Stimulated activated CD4-positive, alpha-beta T cell treated with anti-CD3 and anti-CD28 coated beads, Interleukin-15, amount 100 ng/mL, for 24 hours (primary cell): ENCODE measurements at places on chromosomes 13 and 19.

- DNase-seq = no peak
Observed at GRCh38 chr13:33284031-33284430, 1.5 kb downstream of the STARD13 start.

DNA sequence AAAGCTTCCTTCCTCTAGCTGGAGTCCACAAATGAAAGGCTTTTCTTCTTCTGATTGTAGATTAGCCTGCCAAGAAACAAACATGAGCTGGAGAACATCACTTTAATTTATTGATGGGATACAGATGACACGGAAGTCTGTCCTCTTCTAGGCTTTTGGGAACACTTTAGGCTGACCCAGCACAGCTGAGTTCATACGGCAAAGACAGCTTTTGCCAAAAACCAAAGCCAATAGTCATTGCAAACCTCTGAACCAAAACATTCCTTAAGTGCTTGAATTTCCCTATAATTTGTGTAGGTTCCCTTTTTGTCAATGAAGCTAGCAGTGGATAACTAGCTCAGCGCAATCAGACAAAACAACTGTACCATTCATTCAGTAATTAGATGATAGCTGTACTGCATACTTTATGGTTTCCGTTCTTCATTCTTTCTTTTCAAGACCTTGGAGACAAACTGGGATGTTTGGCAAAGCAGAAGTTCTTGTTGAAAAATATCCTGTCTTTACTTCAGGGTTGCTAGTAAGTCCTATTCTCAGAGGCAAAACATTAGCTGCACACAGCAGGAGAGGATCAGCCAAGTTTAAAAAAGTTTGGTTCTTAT, 95.7 kb upstream of the SPRY2 start:
- no peak for DNase-seq

DNA sequence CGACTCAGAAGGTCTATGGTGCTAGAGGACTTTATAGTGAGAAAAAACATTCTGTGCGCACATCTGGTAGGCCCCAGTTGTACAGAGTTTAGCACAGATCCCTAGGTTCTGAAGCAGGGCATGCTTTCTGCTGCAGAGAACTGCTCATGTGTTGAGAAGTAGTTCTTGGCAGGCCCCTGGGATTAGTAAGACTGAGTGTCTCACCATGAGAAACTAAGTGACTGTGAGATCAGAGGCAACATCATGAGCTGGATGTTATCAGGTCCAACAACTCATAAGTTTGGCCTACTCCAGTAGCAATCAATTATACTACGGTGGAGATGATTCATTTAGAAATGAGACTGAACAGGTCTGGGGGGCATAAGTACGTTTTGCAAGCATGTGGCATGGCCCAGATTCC, 507.4 kb upstream of the KLF12 start:
- no peak for DNase-seq

GRCh38 chr13:67515895-67516294, 285.8 kb upstream of the PCDH9 start:
- no peak for DNase-seq

DNA sequence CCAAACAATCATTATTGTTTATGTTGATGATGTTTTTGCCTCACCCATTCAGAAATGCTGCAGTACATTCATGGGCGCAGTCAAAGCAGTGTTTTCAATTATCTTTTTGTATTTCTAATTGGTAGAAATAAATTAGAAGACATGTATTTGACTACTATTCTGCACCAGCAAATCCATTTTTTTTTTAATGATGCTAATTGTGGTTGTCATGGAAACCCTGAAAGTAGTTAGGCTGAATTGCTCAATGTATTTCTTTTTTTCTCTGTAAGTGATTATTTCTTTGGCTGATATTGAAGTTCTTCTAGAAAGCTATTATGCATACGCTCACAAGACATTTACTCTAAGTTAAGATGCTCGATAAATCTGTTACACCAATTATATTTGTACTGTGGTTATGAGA, 101.2 kb downstream of the RFC3 start:
- no peak for DNase-seq

DNA sequence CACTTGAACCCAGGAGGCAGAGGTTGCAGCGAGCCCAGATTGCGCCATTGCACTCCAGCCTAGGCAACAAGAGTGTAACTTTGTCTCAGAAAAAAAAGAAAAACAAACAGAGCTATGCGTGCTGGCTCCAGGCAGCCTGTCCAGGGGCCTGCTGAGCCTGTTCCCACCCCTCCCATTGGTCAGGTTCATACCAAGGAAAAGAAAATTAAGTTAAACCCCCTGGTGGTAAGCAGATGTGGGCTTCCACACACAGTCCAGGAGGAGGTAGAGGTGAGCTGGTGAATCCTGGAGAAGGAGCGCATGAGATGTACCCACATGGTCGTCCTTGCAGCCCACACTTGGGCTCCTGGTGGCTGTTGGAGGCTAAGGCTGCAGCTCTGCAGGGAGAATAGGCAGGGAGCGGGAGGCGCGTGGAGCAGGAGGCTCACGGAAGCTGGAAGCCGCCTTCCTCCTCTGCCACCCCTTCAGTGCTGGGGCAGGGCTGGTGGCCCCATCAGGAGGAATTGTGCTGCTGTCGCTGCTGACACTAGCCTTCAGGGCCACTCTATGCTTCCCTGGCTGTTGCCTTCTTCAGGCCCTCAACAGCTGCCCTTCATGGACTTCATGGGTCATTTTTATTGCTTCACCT, 10.5 kb upstream of the CHAMP1 start:
- no peak for DNase-seq

GRCh38 chr19:10105509-10106099, 558 bp upstream of the PPAN start:
- DNase-seq = peak; percentile 91

DNA sequence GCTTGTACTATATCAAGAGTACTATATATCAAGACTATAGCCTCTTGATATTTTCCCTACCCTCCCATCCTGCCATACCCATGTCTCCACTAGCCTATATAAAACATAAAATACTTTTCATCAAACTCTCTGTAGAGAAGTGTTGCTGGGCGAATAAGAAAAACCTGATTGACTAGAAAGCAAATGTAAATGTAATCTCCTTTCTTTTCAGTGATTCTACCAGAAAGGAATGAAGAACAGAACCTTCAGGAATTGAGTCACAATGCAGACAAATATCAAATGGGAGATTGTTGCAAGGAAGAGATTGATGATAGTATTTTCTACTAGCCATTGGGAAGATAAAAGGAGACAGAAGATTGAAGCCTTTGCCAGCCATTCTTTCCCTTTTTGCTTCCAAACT, 89.2 kb downstream of the KCNRG start:
- DNase-seq = no peak

- DNase-seq = no peak
Observed at GRCh38 chr19:19121371-19121770, 16.9 kb downstream of the TMEM161A start.

GRCh38 chr13:38348861-38349389, 726 bp upstream of the UFM1 start:
- peak; percentile 40 for DNase-seq

- no peak for DNase-seq
Observed at GRCh38 chr19:15828121-15828610, 12.7 kb upstream of the OR10H1 start.

- no peak for DNase-seq
Observed at GRCh38 chr13:24875566-24875965, 111.6 kb downstream of the RNF17 start.

- DNase-seq = no peak
Observed at GRCh38 chr19:53847555-53847954, 20.1 kb upstream of the MYADM start.

DNA sequence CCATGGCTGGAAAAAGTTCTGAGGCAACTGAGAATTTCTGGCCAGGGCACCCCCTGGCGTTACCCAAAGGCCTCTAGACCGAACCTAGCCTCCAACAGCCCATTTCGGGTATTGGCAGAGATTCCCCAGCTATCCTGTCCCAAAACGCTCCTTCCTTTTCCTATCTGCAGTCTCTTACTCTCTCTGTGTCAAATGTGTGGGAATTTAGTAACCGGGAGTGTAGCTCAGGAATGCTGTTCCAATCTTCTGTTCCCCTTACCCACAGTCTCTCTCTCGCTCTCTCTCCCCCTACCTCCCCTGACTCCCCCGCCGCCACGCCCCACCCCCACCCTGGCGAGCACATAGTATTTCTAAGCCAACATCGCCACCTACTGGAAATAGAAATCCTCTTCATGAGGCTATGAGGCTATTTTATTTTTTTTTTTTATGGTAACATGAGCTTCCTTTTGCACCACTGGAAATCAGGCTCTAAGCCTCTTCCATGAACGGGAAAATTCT, 27.0 kb downstream of the OXGR1 start:
- no peak for DNase-seq

DNA sequence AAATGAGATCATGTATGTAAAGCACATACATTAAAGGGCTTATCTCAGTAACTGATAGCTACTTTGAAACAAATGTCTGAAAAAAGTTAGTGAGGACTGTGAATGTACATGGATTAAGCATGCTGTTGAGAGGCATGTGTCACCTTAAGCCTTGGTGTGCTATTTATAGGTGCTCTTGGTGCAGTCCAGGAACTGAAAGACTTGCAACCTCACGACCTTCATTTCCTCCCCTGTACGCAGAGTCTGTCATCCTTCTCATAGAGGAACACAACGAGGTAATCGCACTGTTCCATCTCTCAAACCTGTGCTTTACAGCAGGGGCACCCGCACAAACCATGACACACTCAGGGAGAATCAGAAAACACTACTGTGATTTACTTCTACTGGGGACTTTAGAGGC, 65.6 kb downstream of the UFM1 start:
- DNase-seq = peak; percentile 2

GRCh38 chr13:113410472-113411201, 42.7 kb downstream of the ADPRHL1 start:
- no peak for DNase-seq

GRCh38 chr19:35596366-35596999, 10.5 kb downstream of the PMIS2 start:
- peak; percentile 33 for DNase-seq

- DNase-seq = no peak
Observed at GRCh38 chr13:97459215-97459777, 25.3 kb downstream of the RAP2A start.

DNA sequence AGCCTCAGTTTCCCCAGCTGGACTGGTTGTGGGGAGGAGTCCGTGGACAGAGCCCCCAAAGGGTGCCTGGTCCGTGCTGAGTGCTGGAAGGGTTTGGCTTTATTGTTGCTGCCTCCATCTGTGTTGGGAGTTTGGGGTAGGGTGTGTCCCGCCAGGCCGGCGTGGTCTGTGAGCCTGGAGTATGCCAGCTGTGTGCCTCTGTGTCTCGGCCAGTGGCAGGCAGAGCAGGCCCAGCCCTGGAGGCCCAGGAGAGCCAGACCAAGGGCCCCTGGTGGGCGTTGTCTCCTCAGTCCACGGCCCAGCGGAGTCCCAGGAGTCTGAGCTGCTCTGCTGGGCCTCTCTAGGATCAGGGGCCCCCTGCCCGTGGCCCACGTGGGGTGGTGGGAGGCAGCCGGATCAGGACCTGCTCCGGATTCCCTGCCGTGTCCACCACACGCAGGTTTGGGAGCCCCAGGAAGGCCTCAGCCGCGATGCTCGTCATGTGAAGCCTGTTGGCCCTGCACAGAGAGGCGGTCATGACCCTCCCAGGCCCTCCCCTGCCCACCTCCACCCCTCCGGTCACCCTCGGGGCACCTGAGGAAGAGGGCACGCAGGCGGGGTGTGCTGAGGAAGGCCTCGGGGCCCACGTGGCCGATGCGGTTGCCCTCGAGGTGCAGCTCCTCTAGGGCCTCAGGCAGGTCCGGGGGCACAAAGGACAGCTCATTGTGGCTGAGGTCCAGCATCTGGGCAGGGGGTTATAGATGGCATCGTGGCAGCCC, 6.6 kb downstream of the PODNL1 start:
- no peak for DNase-seq

DNA sequence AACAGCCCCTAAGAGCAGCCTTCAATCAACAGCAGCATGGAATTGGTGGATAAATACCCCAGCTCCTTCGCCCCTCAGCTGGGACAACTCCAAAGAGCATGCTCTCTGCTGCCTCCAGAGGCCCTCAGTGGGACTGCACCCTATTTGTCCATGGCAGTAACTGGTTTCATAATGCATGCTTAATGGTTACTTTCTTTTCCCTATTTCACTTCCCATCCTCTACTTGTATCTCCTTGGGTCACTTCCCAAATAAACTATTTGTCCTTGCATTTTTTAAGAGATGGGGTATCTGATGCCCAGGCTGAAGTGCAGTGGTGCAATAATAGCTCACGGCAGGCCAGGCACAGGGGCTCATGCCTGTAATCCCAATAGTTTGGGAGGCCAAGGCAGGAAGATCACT, 13.5 kb upstream of the TPM4 start:
- peak; percentile 74 for DNase-seq

DNA sequence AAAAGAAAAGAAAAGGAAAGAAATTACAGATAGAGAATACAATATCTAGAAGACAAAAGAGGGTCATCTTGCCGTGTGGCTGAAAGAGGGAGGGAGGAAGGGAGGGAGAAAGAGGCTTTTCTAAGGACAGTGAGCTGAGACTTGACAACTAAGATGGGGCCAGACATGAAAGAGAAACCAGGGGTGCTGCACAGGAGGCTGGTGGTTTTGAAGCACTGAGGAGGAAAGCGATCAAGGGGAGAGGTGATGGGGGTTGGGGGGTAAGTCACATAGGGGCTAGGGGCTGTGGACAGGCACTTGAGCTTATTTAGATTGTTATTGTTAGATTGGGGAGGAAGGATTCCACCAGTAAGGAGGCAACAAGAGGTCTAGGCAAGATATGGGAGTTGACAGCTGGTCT, 17.3 kb downstream of the PNPLA6 start:
- DNase-seq = no peak

DNA sequence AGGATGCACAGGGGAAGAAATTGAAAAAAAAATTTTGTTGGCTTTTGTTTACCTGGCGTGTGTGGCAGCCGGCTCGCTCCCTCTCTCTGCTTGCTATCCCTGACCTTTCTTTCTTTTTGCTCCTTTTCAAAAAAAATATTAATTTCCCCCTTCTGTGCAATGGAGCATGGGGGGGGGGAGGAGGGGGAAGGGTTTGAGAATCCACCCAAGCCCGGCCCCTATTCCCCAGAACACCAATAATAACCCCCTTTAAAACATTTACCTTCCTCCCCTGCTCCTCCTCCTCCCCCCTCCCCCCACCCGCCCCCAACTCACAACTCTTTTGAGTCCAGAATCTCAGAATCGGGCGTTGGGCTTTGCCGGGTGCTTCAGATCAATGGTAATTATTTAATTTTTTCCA, 28.4 kb downstream of the NFIX start:
- no peak for DNase-seq

DNA sequence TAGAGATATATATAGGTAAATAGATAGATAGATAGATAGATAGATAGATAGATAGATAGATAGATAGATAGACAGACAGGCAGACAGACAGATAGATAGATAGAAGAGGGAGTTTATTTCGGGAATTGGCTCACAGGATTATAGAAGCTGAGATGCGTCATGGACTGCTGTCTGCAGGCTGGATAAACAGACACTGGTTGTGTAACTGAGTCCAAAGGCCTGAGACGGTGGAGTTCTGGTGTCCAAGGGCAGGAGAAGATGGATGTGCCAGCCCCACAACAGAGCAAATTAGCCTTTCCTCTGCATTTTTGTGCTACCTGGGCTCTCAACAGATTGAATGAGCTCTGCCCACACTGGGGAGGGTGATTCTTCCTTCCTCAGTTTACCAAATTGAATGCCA, 2.7 kb downstream of the CYP4F3 start:
- DNase-seq = no peak
